ENCODE measurements at places on chromosomes 6 and 20.
A peak's percentile ranks its signal among the peaks of the same experiment; 100 is the strongest.

GRCh38 chr6:46898006-46898405 lies 23.7 kb downstream of the ADGRF5 start:
- DNase-seq = no peak

GRCh38 chr20:50196248-50196647 lies 5.6 kb downstream of the CEBPB start:
- DNase-seq = no peak

- peak; percentile 86 for DNase-seq
Observed at GRCh38 chr6:14384175-14384949, 266.8 kb downstream of the CD83 start.

GRCh38 chr6:132931936-132932514 lies 117.7 kb downstream of the RPS12 start:
- DNase-seq = no peak

DNA sequence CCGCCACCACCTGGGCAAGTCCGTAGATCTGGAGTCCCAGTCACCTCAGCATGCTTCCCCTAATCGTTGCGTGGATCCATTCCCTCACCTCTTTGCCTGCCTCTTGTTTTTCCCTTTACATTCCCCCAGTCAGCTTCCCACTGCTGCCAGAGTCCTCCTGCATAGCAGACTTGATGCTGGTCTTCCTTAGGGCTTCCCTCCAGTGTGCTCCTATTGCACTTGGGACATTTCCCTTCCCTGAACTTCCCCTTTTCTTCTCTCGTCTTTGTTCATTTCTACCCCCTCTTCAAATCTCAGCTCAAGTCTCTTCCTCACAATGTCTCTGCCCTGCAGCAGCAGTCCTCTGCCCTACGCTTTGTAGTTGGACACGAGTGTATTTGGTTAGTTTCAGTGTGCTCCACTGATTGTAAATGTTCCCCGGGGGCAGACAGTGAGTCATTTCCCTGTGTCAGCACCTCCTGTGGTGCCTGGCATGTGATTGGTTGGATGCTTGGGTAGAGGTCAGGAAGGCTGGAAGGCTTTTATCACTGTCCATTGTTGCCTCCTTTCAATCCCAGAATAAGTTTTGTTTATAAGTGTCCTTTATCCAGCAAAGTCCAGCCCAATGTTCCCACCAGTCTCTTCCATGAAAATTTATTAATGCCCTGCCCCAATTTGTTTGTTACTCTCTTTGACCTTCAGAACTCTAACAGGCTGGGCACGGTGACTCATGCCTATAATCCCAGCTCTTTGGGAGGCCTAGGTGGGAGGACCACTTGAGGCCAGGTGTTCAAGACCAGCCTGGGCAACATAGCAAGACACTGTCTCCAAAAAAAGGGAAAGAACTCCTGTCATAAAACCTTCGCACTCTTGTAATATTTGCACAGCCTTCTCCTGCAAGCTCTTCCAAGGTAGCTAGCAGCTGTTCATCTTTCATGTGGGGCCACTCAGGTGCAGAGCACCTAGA lies 38.3 kb downstream of the FAM120B start:
- peak; percentile 17 for DNase-seq

DNA sequence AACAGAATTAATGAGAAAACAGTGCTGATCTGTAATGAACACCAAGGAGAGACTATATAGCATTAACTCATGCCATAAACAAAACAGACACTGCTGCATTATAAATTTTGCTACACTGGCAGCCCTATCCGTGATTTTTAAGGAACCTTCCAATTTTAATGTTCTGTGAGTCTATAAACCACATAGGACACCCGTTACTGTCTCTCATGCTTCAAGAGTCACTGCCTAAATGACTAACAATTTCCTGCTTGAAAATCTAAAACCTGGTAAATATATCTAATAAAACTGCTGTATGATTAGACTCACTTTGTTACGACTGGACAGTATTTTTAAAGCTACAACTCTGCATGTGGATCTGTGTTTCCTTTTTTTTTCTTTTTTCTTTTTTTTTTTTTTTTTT lies 8.7 kb downstream of the CHD6 start:
- no peak for DNase-seq

DNA sequence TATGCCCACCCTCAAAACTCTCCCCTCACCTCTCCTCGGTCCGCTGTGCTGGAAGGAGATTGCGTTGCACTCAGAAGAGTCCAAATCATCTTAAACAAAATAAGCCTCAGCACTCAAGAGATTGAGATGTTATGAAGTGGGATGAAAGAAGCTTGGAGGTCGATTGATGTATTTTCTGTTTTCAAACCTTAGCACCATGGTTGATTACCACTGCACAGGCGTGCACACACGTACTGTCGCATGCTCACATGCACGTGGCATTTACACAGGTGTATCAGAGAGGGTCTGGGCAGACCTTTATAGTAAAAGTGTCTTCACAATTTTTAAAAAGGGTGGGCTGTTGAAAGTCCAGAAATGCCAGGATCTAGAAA lies 612 bp upstream of the AGPAT4 start:
- DNase-seq = no peak

GRCh38 chr6:29552512-29553051 lies 7.0 kb downstream of the UBD start:
- no peak for DNase-seq

DNA sequence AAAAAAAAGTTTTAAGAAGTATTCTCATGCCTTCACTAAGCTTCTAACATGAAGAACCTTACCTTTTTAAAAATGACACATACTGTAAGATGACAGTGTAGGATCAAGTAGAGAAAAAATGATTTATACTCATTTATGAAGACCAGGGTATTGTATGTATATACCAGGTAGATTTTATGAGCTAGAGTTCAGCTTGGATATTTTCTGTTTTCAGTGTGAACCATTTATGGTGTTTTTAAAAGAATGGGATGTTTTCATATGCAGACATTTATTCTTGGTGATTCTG lies 24.4 kb downstream of the DUSP22 start:
- no peak for DNase-seq

GRCh38 chr6:9523462-9523861 lies 891.4 kb downstream of the TFAP2A start:
- no peak for DNase-seq

DNA sequence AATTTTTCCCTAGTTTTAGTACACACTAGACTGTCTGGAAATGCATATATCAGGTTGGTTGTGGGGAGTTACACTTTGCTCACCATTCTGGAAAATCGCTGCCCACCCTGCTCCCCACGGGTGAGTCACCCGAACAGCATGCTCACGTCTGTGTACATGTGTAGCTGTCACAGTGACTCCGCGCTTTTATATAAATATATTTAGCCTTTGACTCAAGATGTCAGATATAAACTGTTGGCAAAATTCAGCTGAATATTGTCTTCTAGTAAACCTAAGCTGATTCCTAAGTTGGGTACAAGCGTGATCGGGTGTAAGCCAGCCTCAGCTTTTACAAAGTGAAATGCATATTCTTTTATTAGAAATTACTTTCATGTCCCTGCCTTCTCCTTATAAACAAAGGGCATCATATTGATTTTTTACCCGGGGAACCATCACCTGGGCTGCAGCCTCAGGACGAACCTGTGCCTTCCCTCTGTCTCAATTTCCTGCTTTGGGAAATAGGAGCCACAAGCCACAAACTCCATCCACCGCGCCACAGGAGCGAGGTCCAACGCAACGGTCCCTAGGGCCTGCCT lies 4.3 kb downstream of the SDCBP2 start:
- no peak for DNase-seq

Measured in NCI-H2081 (cell line).